Tibial nerve (tissue), 4 donors: ENCODE measurements at places on chromosomes 2 and 18. TPM values are rescaled to one million over a fixed set of nuclear protein-coding genes. Genes with fewer than 3 reads are reported as not detected.

The POTEC gene
- not detected for total RNA-seq

GRCh38 chr2:238696331-238696730, 151.6 kb upstream of the TWIST2 start:
- no peaks in the 10 kb centered on the region for H3K4me1 ChIP-seq
- H3K4me3 ChIP-seq: no peak overlapping the region
- no peak overlapping the region for H3K27ac ChIP-seq
- no peaks in the 10 kb centered on the region for H3K36me3 ChIP-seq
- DNase-seq: no peak

The FAP gene
- 2.0 TPM for total RNA-seq

DNA sequence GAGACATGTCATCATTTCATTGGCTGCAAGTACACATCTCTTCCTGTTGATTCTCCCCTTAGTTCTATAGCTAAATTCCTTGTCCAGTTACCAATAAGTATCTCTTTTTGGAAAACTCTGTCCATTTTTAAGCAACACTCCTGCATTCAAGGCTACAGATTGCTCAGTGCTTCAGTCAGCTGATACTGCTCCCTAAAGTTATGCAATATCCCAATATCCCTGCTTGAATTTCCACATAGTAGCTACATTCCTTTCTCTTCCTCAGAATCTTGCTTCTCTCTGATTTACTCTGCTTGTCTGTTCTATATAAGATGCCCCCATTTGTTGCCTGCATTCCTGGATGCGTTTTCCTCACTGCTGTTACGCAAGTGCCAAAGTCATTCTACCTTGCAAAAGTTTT, 109.8 kb downstream of the PARD3B start:
- no peak overlapping the region for H3K4me3 ChIP-seq
- peak overlapping the region; percentile 51 for H3K27ac ChIP-seq
- H3K27me3 ChIP-seq: no peaks in the 10 kb centered on the region
- no peak for DNase-seq
- H3K36me3 ChIP-seq: no peaks in the 10 kb centered on the region

The MARCO gene
- 17.3 TPM for total RNA-seq

The EML6 gene
- 0.98 TPM for total RNA-seq

DNA sequence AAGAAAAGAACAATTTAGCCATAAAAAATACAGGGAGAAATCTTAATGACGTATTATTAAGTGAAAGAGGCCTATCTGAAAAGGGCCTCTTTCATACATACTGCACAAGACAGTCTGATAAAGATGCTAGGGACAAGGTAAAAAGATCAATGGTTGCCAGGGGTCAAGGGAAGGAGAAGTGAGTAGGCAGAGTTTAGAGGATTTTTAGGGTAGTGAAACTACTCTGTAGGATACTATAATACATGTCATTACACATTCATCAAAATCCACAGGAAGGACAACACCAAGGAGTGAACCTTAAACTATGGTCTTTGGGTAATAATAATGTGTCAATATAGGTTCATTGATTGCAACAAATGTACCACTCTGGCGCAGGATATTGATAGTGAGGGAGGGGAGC, 289.3 kb downstream of the FSIP2 start:
- DNase-seq: no peak
- H3K4me3 ChIP-seq: no peak overlapping the region
- no peaks in the 10 kb centered on the region for H3K36me3 ChIP-seq
- H3K27ac ChIP-seq: no peak overlapping the region
- no peaks in the 10 kb centered on the region for H3K4me1 ChIP-seq
- H3K27me3 ChIP-seq: no peaks in the 10 kb centered on the region

The DLX2 gene
- not detected for total RNA-seq

- H3K27me3 ChIP-seq: no peaks in the 10 kb centered on the region
- H3K4me1 ChIP-seq: no peaks in the 10 kb centered on the region
- H3K27ac ChIP-seq: no peak overlapping the region
Observed at GRCh38 chr18:7170292-7170691, 52.7 kb upstream of the LAMA1 start.

- H3K27me3 ChIP-seq: no peaks in the 10 kb centered on the region
- no peak for DNase-seq
- no peak overlapping the region for H3K4me3 ChIP-seq
- H3K36me3 ChIP-seq: no peaks in the 10 kb centered on the region
- no peak overlapping the region for H3K27ac ChIP-seq
Observed at GRCh38 chr2:215726070-215726469, 287.3 kb downstream of the MREG start.

DNA sequence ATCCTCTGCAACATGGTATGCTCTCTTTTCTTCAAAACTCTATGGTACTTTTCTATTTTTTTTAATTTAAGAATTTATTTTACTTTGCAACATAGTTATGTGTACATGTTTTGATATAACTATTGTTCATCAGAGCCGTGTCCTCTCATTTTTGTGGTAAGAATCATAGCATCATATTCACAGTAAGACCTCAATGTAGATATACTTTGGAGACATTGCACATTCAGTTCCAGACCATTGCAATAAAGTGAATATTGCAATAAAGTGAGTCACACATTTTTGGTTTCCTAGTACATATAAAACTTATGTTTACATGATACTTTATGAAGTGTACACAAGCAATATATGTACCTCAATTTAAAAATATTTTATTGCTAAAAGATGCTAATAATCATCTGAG, 22.7 kb upstream of the LINC00305 start:
- no peak overlapping the region for H3K27ac ChIP-seq
- DNase-seq: no peak
- H3K4me3 ChIP-seq: no peak overlapping the region
- no peaks in the 10 kb centered on the region for H3K27me3 ChIP-seq
- H3K4me1 ChIP-seq: no peaks in the 10 kb centered on the region

GRCh38 chr2:30981510-30981909, 156.7 kb downstream of the GALNT14 start:
- H3K36me3 ChIP-seq: no peaks in the 10 kb centered on the region
- no peaks in the 10 kb centered on the region for H3K27me3 ChIP-seq
- H3K4me3 ChIP-seq: no peak overlapping the region
- no peaks in the 10 kb centered on the region for H3K4me1 ChIP-seq

The IL1RL2 gene
- total RNA-seq: not detected

The RIF1 gene
- 63.1 TPM for total RNA-seq

- H3K4me3 ChIP-seq: no peak overlapping the region
- no peaks in the 10 kb centered on the region for H3K4me1 ChIP-seq
- no peak overlapping the region for H3K27ac ChIP-seq
Observed at GRCh38 chr2:114800371-114800770, 357.9 kb downstream of the DPP10 start.

The SERPINB12 gene
- total RNA-seq: not detected

DNA sequence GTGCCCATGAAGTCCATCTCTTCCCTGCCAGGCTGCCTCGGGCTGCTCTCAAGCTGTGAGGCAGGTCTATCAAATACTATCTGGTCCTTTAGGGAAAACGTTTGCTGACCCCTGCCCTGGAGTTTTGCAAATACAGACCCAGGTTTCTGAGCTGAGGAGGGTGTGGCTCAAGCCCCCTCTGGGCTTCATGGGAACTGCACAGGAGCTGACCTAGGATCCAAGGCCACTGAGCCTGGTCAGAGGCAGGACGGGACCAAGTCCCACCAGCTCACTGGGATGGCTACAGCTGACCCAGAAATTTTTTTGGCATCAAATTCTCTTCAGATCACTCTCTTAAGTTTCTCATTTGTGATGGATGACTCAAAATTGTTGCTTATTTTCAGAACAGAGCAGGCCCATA, 14.1 kb downstream of the ZNF516 start:
- no peaks in the 10 kb centered on the region for H3K36me3 ChIP-seq
- no peak overlapping the region for H3K4me3 ChIP-seq
- H3K27ac ChIP-seq: no peak overlapping the region
- DNase-seq: no peak
- no peaks in the 10 kb centered on the region for H3K4me1 ChIP-seq
- H3K27me3 ChIP-seq: no peaks in the 10 kb centered on the region

DNA sequence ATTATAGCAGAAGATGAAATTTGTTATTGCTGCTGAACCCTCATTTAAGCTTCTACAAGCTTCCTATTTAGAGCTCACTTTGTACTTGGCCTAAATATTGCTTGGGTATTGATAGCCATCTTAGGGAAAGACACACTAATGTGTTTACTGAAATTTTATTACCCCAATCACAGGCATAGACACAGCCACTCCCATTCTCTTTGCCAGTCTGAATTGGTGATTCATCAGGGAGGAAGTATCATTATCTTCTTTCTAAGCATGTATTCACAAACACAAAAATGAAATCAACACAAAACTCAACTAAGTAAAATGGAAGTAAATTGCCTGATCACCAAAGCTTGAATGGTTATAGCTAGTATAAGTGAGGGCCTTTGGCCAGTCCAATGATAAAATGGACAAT, 666.3 kb downstream of the TSN start:
- no peaks in the 10 kb centered on the region for H3K36me3 ChIP-seq
- no peaks in the 10 kb centered on the region for H3K4me1 ChIP-seq

DNA sequence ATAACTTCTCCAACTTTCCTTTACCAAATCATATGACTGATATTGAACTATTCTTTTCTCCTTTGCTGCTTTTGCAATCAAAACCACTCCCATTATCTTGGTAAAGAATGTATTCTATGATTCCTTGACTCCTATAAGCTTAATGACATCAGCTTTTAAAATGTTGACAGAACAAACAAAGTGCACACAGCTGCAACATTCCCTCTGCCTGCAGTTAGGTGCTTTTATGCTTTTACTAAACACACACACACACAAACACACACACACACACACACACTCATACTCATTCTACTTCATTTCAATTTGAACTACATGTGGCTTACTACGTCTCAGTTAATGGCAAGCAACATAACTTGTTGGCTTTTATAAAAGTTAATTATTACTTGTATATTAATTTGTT, 946.6 kb downstream of the DPP10 start:
- H3K27ac ChIP-seq: no peak overlapping the region
- H3K36me3 ChIP-seq: no peaks in the 10 kb centered on the region
- no peak overlapping the region for H3K4me3 ChIP-seq
- no peaks in the 10 kb centered on the region for H3K4me1 ChIP-seq
- no peaks in the 10 kb centered on the region for H3K27me3 ChIP-seq

DNA sequence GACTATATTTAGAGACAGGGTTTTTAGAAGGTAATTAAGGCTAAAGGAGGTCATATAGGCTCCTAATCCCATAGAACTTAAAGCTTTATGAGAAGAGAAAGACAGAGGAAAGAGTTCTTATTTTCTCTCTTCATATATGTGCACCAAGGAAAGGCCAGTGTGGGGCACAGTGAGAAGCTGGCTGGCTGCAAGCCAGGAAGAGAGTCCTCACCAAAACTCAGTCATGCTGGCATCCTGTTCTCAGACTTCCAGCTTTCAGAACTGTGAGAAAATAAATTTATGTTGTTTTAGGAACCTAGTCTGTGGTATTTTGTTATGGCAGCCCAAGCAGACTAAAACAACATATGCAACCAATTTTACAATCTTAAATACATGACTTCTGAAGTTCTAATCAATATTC, 31.5 kb upstream of the ATIC start:
- no peaks in the 10 kb centered on the region for H3K4me1 ChIP-seq
- DNase-seq: no peak
- no peaks in the 10 kb centered on the region for H3K36me3 ChIP-seq

GRCh38 chr18:56804395-56804794, 153.2 kb downstream of the WDR7 start:
- no peak overlapping the region for H3K27ac ChIP-seq
- no peaks in the 10 kb centered on the region for H3K27me3 ChIP-seq
- H3K36me3 ChIP-seq: peaks cover 12% of the 10 kb centered on the region
- no peak for DNase-seq
- no peak overlapping the region for H3K4me3 ChIP-seq

The TMEM178A gene
- total RNA-seq: 3.0 TPM

- no peak overlapping the region for H3K4me3 ChIP-seq
- no peak overlapping the region for H3K27ac ChIP-seq
- H3K4me1 ChIP-seq: no peaks in the 10 kb centered on the region
- no peaks in the 10 kb centered on the region for H3K36me3 ChIP-seq
- DNase-seq: no peak
- H3K27me3 ChIP-seq: no peaks in the 10 kb centered on the region
Observed at GRCh38 chr18:21194871-21195771, 46.9 kb upstream of the GREB1L start.

The SF3B6 gene
- total RNA-seq: 73.7 TPM

DNA sequence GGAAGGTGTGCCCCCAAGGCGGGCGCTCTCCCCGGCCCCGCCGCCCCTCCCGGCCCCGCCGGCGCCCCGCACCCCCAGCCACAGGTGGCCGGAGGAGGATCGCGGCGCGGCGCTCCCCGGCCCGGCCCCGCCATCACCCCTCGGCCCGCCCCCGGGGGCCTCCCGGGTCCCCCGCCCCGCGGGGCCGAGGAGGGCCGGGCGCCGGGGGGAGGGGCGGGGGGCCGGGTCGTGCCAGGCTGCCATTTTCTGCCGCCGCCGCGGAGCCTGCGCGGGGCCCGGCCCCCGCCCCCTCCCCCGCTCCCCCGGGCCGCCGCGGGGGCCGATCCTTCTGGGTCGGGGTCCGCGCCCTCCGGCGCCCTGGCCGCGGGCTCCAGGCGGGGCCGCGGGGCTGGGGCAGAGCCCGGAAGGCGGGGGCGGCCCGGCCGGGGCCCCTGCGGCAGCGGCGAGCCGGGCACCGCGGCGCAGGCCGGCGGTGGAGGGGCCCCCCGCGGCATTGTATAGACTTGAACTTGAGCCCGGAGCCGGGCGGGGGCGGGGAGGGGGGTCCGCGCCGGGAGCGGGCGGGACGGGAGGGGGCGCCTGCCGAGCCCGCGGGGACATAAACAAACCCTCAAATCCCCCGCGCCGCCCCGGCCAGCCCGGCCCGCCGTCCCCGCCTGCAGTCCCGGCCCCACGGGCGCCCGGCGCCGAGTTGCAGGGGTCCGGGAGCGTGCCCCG, 556 bp downstream of the DNMT3A start:
- H3K27me3 ChIP-seq: no peaks in the 10 kb centered on the region
- peaks cover 43% of the 10 kb centered on the region for H3K4me1 ChIP-seq
- peak overlapping the region; percentile 74 for H3K27ac ChIP-seq
- no peak for DNase-seq
- H3K36me3 ChIP-seq: no peaks in the 10 kb centered on the region

GRCh38 chr18:46324087-46324955, 220.1 kb downstream of the HAUS1 start:
- no peaks in the 10 kb centered on the region for H3K27me3 ChIP-seq
- H3K27ac ChIP-seq: no peak overlapping the region
- H3K4me1 ChIP-seq: no peaks in the 10 kb centered on the region

The LAMA1 gene
- total RNA-seq: 3.0 TPM

DNA sequence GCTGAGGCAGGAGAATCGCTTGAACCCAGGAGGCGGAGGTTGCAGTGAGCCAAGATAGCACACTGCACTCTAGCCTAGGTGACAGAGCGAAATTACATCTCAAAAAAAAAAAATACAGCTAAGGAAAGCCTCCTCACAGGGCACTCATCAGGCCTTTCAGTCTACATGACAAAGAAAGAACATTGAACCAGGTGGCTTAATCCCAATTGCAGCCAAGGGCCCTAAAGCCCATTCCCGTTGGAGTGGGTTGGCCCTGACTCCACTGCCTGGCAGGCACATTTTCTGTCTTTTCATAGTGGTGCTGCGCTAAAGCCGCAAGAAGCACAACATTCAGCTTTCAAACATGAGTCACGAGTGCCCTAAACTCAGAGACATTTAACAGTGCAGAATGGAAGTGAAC, 372.5 kb downstream of the RNF144A start:
- no peaks in the 10 kb centered on the region for H3K36me3 ChIP-seq
- H3K27me3 ChIP-seq: no peaks in the 10 kb centered on the region
- H3K27ac ChIP-seq: no peak overlapping the region
- H3K4me3 ChIP-seq: no peak overlapping the region

GRCh38 chr2:189225032-189225431, 45.5 kb upstream of the COL5A2 start:
- no peak for DNase-seq
- no peaks in the 10 kb centered on the region for H3K27me3 ChIP-seq
- no peak overlapping the region for H3K27ac ChIP-seq
- H3K36me3 ChIP-seq: no peaks in the 10 kb centered on the region
- peaks cover 10% of the 10 kb centered on the region for H3K4me1 ChIP-seq
- no peak overlapping the region for H3K4me3 ChIP-seq
